ENCODE measurements at places on chromosomes 7 and 10.

DNA sequence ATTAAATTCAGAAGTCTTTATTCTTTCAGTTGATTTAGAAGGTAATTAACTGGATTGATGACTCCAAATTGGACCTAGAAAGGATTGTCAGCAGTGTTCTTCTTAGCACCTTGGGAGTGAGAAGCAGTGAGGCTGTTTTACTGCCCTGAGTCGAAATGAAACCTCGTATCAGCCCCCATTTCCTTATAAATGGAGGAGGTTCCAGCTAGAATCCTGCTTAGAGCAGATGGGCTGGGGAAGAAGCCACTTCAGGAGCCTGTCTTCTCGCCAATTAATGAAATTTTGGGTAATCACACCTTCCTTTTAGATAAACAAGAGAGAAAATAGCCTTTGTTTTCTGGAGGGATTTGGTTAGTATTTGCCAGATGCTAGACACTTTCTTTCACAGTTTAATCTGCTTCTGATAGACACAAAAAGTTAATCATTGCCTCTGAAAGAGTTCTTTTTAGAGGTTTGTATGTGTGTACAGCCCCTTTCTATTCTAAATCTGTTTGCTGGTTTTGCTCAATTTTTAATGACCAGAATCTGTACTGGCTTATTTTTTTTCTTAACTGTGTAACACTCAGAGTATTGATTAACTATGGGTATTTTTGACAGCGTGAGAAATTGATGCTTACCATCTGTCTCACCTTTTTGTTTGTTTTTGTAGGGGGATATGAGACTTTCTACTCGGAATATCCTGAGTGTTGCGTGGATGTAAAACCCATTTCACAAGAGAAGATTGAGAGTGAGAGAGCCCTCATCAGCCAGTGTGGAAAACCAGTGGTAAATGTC, 4.6 kb downstream of the DUSP5 start:
- no peak for DNase-seq

- no peak for DNase-seq
These were observed 598.6 kb downstream of the PARD3 start for GRCh38 chr10:34216348-34216945.

DNA sequence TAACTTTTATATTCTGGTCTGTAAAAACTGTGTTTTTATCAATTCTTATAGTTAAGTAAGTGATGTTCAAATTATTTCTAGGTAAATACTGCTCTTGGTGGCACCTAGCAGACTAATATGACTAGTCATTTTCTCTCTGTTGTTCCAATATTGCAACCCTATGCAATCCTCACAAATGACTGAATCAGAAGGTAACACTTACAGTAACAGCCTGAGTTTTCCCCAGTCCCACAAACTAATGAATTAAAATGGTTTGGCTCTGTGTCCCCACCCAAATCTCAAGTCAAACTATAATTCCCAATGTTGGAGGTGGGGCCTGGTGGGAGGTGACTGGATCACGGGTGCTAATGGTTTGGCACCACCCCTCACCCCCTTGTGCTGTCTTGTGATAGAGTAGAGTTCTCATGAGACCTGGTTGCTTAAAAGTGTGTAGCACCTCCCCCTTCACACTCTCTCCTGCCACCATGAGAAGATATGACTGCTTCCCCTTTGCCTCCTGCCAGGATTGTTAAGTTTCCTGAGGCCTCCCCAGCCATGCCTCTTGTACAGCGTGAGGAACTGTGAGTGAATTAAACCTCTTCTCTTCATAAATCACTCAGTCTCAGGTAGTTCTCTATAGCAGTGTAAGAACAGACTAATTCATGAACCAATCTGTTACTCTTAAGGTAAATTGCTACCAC, 43.5 kb downstream of the MTPN start:
- DNase-seq = no peak

GRCh38 chr7:122518488-122518887, 180.4 kb downstream of the RNF133 start:
- no peak for DNase-seq

DNA sequence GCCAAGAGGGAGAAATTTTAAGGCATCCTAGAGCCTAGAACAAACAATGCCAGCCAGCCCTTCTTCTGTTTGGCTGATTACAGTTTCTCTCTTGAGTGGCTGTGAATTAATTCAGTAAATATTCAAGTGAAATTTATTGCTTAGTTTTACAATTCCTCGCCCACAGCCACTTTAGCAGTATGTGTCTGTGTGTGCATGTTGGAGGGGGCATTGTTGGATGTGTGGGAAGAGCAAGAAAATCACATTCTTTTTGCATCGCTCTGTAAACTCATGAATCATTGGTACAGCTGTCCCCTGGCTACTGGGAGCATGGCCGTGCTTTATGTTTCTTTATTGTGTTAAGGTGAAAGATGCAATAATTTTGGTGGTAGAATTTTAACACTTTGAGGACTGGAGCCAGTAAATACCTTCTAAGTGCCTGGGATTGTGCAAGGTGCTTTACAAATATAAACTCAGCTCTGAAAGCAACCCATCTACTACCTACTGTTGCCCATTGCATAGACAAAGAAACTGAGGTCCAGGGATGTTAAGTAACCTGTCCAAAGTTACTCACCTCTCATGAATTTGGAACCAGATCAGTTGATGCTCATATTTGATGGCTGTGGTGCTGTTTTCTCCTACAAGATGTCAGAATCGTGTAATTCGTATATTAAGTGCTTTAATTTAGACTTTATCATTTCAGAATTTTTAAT, 89.9 kb upstream of the BTBD16 start:
- no peak for DNase-seq

GRCh38 chr10:76408646-76409045, 977.2 kb downstream of the LRMDA start:
- no peak for DNase-seq

GRCh38 chr10:60574388-60574787, 184.7 kb upstream of the ANK3 start:
- DNase-seq = no peak

DNA sequence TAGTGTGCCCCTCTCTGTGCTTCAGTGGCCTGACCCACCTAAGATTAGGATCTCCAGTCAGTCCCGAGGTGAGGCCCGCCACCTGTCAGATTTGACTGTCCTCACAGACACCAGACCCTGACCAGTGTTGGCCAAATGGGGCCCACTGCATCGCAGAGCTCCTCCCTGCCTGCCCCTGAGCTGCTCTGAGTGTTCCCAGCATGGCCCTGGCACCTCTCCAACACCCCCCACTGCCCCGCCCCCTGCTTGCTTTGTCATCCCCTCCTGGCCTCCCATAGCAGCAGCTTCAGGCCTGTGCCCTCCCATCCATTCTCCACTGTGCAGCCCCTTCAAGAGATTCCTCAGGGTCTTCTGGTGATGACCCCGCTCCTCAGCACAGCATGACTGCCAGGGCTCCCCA, 67.6 kb downstream of the C10orf120 start:
- DNase-seq = no peak

GRCh38 chr7:151008143-151008510, 16.2 kb downstream of the ATG9B start:
- no peak for DNase-seq

GRCh38 chr10:78049851-78050250, 16.2 kb downstream of the RPS24 start:
- peak; percentile 21 for DNase-seq

GRCh38 chr7:28903730-28904577, 54.2 kb downstream of the TRIL start:
- no peak for DNase-seq

GRCh38 chr7:134290286-134290685, 26.4 kb downstream of the SLC35B4 start:
- no peak for DNase-seq

- DNase-seq = peak; percentile 68
These were observed 846 bp downstream of the DNAJC1 start for GRCh38 chr10:22002591-22003176.

GRCh38 chr7:15488401-15488800, 73.4 kb downstream of the AGMO start:
- DNase-seq = no peak

GRCh38 chr10:57188846-57189245, 827.8 kb upstream of the ZWINT start:
- no peak for DNase-seq

GRCh38 chr7:121873289-121874194, 581 bp downstream of the PTPRZ1 start:
- no peak for DNase-seq

DNA sequence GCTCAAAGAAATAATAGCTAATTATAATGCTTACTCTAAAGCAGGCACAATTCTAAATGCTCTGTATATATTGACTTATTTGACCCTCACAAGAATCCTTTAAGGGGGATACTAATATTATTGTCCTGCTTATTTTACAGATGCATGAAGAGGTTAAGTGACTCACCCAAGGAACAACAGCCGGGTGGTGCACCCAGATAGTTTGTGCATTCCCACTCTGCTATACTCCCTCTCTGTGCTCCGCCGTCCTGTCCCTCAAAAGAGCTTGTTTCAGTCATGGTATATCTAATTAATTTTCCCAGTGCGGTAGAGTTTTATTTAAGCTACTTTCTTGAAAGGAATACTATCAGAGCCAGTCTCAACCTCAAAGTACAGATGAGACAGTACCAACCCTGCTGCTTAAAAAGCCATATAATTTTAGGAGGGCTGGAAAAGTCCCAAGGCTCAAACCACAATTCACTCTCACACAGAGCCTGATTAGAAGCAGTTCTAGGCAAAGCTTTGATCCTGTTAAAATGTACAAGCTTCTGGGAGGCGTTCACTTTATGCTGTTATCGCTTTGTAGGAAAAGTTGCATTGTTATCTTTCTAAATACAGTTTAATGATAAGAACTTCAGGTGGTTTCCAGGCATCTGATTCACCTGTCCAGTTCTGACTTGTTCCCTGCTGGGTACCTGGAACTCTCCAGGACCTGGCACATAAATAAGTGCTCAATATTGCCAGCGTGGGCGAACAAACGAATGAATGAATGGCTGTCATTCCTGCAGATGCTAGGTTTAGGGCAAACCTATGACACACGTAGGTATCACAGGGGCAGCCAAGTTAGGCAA, 261.5 kb upstream of the KLF14 start:
- DNase-seq = no peak

- DNase-seq = no peak
These were observed 82.0 kb upstream of the GTF2IRD1 start for GRCh38 chr7:74371381-74372341.

DNA sequence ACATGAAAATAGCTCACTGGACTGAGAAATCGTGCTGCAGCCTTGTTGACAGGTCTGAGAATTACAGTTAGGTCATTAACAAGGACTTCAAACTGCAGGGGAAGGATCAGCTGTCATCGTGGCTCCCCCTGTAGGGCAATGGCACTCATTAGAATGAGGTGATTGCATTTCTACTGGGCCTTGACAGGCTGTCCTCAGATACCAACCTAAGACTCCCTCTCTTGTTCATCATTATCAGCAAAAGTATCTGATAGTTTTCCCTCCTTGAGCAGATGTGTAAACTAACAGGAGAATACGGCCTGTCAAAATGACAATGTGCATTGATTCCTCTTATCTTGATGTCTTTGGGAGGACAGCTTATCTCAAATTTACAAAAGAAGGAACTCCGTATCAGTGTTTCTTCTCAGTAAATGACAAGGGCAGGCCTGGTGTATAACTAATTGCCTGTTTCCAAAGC, 648.5 kb upstream of the LRRN3 start:
- DNase-seq = no peak

DNA sequence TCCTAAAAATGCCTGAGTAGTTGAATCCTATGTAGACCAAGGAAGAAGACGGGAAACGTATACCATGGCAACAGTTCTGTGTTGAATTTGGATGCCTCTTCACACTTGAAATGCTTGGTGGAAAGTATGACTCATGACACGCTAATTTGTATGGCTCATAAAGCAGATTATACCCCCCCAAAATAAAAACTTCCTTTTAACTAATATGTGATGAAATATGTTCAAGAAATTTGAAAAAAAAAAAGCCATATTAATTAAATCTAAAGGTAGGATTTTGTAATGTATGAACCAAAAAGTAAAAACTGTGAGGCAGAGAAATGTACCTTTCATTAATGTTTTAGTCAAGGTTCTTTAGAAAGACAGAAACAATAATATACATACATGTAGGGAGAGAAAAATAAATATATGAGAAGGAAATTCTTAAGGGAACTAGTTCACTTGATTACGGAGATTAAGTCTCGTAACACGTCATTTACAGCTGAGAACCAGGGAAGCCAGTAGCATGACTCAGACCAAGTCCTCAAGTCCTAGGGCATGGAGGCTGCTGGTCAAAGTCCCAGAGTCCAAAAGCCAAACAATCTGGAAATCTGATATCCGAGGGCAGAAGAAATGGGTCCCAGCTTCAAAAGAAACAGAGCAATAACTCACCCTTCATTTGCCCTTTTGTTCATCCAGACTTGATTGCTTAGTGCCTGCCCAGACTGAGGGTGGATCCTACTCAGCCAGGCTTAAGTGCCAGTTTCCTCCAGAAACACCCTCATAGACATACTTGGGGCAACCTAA, 485.1 kb downstream of the SEMA3D start:
- no peak for DNase-seq

GRCh38 chr10:23478570-23478969, 39.7 kb downstream of the OTUD1 start:
- no peak for DNase-seq

DNA sequence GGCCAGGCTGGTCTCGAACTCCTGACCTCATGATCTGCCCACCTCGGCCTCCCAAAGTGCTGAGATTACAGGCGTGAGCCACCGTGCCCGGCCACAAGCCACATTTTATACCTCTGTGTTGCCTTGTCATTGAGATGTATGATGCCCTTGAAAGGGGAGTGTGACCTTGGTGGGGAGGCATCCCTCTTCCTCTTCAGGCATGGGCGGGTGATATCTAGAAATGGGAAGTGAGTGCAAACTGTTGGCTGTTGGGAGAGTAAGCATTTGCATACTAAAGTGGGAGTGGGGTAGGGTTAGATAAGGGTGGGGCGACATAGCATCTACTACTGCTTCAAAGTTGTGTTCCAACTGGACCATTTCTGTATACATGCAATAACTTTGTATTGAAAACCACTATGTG, 20.1 kb downstream of the RP9 start:
- no peak for DNase-seq

DNA sequence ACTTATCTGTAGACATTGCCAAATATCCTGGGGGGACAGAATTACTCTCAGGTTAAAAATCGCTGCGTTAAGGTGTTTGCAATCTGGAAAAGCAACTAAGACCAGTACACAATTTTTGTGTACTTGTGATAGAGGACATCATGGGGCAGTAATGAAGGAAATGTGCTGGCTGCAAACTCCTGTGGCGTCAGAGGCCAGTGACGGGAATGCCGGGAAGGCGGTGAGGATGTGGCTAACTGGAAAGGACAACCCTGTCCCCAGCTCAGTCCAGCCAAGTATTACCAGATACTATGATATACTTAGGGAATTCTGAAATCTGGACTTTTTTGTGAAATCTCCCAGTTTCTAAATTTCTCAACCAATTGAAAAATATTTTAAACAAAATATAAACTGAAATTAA, 103.1 kb upstream of the NANOS1 start:
- DNase-seq = no peak

DNA sequence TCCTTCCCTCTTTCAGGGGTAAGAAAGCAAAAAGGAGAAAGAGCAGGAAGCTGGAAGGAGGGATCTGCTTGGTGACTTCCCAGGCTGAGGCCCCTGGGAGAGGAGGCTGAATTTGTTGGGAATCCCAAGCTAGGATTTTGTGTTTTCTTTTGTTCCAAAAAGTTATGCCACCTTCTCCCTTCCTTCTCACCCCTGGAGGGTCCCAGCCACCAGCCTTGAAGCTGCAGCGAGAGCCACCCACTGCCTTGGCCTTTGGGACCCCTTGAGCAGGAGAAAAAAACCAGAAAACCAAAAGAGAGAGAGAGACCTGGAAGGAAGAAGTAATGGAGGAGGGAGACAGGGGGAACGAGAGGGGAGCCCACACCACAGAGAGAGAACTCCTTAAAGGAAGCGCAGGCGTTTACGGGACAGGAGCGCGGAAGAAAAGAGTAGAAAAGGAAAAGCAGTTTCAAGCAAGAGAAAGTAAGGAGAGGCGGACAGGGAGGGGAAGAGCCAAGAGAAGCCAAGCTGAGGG, 7.2 kb downstream of the VAX1 start:
- no peak for DNase-seq

Measured in suppressor macrophage treated with lipopolysaccharide for 4 hours (primary cell).